ENCODE measurements at places on chromosomes 7 and 10.

GRCh38 chr10:127745861-127746260 is 8.9 kb downstream of the FOXI2 start:
- no peak for DNase-seq

DNA sequence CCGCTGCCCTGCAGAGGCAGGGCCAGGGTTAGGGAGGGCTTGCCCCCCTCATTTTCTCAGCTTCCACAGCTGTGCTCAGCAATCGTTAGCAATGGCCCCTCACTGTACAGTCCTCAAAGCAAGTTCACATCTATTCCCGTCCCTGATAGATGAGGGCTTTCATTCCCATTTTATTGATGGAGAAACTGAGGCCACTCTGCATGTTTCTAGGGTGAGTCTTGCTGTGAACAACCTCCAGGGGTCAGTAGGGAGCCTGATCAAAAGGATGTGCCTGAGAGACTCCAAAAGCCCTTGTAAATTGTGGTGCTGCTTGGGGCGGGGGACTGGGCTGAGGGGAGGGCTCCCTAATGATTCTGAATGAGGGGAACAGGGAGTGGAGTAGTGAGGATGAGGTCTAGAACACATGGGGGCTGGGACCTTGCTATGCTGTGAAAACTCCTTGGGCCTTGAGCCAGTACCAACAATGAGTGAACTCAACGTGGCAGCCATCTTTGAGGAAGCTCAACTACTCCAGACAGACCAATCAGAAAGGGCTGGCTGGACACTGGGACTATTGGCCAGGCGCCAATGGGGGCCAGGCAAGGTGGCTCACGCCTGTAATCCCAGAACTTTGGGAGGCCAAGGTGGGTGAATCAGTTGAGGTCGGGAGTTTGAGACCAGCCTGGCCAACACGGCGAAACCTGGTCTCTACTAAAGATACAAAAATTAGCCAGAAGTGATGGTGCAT is 6.7 kb upstream of the GRIFIN start:
- DNase-seq, result no peak

DNA sequence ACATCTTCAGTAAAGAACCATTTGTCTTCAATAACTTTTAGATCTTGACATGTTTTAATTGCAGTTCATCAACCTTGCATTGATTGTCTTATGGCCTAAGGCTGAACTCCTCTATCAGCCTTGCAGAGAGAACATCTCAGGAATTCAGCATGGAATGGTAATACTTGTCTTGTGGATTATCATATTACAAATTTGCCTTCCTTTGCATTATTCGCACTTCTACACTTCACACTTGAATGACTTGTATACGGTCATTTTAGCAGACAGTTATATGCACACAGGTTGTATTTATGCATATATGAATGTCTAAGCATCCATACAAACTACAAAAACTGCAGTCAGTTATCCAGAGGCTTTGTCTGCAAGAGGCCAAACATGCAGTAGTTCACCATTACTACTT is 31.7 kb downstream of the GPR85 start:
- DNase-seq, result no peak

- DNase-seq, result no peak
Observed at GRCh38 chr10:131825150-131825848, 75.5 kb upstream of the PPP2R2D start.

GRCh38 chr7:106488465-106488864 is 172.5 kb downstream of the CCDC71L start:
- DNase-seq, result no peak

DNA sequence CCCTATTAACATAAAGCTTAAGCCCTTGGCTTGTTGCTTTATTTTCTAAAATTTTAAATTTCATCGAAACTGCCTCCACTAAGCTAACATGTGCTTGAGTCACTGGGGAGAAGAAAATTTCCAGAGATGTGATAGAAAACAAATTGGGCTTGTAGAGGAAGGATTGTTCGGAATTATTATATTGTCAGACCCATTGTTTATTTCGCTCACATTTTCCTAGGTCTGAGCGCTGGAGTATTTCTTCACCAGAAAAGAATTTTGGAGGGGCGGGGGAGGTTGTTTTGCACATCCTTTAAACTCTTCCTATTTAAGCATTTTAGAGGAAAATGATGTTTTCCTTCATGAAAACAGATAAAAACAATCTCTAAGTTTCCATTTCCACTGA is 29.1 kb downstream of the CELF2 start:
- DNase-seq, result no peak

- no peak for DNase-seq
Observed at GRCh38 chr7:146510088-146510680, 393.6 kb downstream of the CNTNAP2 start.

DNA sequence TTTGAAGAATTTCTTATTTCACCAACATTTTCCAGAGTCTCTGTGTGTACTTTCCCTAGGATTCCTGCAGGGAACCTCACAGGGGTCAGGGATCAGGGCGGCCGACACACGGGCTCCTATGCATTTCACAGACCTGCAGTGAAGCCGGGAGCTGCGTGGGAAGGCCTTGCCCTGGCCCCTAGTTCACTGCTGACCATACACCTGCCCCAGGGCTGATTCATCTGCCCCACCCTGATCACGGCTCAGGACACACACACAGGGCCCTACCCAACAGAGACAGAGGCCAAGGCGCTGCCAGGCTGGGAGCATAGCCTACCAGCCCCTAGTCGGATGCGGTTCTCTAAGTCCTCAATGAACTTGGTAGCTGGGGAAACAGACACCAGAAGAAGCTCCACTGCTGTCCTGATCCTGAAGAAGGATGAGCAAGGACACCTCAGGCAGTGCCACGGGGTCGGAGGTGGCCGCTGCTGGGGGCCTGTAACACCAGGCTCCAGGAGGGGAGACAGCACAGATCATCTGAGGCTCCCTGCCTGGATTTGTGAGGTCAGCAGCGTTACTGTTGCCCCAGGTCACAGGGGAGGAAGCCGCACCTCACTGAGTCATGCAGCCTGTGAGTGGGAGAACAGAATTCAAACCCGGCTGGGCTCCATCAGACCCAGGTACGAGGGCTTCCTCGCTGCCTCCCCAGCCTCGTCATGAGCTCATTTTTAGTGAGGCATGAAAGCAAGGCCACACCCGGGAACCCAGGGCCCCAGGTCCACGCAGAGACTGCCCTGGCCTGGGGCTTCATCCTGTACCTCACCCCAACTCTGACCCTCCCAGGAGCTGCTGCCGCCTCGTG is 278.8 kb upstream of the PPP2R2D start:
- DNase-seq, result no peak

DNA sequence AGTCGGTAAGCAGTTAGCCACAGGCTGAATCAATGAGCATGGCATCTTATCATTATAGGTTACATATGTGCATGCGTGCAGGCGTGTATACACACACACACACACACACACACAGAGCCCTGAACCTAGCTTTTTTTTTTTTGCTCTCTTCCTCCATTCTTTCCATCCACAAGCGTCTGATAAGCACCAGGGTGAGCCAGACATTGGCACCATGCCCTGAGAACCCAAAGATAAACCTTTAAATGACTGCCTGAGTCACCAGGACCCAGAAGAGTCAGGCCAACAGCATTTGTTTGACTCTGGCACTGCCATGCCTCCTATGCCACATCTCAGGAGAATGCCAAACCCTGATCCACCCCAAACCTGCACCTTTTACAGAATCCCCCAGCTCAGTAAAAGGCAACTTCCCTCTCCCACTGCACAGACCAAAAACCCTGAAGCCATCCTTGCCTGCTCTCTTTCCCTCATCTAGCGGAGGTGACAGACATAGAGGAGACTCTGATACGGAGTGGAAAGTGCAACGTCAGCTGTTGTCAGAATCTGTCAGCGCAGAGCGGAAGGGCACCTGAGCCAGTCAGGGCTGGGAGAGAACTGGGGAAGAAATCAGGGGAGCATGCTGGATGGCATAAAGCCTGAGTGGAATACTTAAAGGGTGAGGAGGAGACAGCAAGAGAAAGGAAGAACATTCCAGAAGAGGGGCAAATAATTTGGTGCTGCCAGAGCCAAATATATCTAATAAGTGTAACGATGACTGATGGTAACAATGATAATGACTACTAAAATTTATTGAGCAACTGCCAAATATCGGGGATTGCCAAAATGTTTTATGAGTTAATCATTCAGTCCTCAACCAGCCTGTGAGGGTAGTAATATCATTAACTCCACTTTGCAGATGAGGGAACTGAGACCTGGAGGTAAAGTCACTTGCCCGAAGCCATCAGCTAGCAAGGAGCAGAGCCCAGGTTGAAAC is 3.2 kb downstream of the PARP12 start:
- peak; percentile 41 for DNase-seq

DNA sequence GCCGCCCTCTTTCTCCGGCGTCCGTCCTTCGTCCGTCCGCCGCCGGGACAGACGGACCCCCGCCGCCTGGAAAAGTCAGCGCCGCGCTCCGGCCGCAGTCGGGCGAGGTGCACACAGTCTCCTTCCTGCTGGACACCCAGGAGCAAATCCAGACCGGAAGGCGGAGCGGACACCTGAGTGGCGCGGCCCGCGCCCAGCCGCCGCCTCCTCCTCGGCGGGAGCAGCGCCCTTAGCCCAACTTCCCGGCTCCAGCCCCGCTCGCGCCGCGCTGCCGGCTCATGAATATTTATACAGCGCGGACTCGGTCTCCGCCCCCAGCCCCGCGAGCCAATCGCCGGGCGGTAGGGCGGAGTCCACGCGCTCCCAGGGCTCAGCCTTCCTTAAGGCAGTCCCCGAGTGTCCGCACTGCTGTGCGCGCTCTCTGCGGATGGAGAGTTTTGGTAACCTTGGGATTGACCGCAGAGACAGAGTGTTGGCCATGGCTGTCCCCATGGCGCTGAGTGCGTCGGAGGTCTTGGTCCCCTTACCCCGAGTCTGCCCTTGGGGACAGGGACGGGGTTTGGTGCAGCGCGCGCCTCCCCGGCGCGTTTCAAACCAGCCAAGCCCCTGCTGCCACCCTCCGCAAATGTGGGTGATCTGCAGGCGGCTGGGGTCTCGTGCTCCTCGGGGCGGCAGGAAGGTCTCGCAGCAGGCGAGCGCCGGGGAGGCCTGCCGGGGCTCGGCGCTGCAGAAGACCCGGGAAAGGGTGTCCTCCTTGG is at the start of gene FZD8:
FZD8 (minus strand) TSS at position 262 of the 758 bp plus-strand sequence. CDS start 867 bp downstream, outside the sequence.
- peak; percentile 93 for DNase-seq

GRCh38 chr7:142892951-142893350 is 7.4 kb upstream of the TRPV6 start:
- no peak for DNase-seq

DNA sequence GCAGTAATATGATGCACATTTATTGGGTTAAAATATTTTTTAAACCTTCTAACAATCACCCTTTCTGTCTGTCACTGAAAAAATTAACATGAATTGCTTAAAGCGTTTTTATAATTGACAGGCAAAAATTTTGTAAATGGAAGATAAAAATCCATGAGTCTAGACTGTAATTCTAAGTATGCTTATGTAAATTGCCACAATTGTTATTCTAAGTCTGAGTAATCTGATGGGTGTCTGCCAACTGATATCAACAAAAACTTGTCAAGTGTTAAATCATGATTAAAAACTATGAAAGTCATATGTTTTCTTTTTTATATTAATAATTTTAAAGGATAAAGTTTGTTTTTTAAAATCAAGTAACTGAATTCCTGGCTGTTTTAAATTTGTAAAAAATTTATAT is 208.2 kb downstream of the CDK14 start:
- no peak for DNase-seq

DNA sequence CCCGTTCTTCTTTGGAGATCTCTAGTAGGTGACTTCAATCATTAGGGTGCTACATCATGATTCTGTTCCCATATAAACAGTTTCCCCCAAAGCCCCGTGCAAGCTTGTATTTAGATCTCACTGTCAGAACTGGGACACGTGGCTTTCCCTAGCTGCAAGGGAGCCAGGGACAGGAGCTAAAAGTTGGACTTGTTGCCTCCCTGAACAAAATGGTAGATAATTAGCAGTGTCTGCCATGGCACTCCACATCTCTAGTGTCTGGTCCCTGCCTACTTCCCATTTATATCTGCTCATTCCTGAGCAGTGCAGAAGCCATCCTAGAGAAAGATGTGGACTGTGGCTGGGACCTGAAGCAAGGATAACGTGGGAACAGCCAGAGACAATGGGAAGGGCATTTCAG is 76.6 kb upstream of the FGFR2 start:
- DNase-seq, result no peak

GRCh38 chr7:77328669-77329068 is 87.5 kb downstream of the GSAP start:
- DNase-seq, result no peak

GRCh38 chr7:81655271-81655670 is 114.6 kb downstream of the HGF start:
- no peak for DNase-seq

DNA sequence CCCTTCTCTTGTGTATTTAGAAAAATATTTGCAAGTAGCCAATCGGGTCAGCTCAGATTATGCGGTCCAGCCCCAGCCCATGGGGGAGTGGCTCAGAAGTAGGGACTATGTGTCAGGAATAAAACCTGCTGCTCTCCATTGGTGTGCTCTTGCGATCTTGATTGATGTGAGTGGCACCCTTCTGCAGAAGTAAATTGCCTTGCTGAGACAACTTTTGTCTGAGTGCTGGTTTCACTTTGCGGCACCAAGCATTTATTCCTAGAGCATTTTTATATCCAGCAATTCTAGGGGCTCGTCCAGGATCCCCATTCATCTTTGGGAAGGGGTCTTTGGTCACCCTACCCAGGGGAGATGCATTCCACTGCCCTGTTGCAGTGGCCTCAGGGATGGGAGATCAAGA is 26.1 kb upstream of the FAM221A start:
- no peak for DNase-seq

DNA sequence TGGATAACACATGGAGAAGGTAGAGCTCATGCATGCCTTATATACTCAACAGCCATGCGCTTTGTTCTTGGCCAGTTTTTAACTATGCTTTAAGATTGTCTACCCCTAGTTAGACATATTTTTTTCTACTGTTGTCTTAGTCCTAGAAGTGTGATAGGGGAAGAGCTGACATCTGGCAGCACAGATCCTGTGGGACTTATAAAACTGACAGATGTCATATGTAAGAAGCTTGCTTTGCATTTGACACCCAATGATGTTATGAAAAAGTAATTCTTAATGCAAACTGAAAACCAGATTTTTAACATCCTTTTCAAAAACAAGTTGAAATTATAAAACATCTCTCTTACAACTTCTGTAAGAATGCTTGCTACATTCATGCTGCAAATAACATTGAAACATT is 715.9 kb upstream of the LRRN3 start:
- no peak for DNase-seq

DNA sequence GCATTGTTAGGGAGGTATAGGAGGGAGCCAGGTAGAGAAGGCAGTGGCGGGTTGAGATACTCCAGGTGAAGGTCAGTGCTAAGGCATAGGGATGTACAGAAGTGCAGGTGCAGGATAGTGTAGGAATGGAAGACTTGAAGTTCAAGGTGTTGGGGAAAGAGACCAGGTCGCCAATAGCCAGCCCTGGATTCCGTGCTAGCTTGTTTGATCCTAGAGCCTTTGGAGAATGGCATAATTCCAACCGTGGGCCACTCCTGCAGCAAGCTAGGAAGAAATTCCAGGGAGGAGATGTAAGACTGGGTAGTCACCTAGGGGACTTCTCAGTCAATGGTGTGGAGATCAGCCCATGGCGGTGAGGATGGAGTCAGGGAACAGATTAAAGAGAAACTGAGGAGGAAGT is 272.7 kb downstream of the RPS24 start:
- DNase-seq, result no peak
